ENCODE measurements at places on chromosomes 11 and 22. TPM values are rescaled to one million over a fixed set of nuclear protein-coding genes. Genes with fewer than 3 reads are reported as not detected.

DNA sequence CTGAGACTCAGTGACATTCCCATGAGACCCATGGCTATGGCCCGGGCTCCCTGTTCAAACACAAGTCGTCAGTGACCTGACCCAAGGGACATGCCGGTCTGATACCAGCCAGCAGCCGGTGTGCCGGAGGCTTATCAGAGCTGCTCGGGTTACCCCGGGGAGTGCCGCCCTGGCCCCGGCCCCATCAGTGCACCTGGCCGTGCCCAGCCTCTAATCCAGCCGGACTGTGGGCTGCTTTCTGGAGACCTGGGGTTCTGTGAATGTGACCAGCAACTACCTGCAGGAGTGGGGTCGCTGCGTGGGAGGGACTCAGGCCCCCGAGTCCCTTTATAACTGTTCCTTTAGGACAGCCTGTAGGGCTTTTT, 52.7 kb downstream of the LINC01488 start:
- DNase-seq = no peak

DNA sequence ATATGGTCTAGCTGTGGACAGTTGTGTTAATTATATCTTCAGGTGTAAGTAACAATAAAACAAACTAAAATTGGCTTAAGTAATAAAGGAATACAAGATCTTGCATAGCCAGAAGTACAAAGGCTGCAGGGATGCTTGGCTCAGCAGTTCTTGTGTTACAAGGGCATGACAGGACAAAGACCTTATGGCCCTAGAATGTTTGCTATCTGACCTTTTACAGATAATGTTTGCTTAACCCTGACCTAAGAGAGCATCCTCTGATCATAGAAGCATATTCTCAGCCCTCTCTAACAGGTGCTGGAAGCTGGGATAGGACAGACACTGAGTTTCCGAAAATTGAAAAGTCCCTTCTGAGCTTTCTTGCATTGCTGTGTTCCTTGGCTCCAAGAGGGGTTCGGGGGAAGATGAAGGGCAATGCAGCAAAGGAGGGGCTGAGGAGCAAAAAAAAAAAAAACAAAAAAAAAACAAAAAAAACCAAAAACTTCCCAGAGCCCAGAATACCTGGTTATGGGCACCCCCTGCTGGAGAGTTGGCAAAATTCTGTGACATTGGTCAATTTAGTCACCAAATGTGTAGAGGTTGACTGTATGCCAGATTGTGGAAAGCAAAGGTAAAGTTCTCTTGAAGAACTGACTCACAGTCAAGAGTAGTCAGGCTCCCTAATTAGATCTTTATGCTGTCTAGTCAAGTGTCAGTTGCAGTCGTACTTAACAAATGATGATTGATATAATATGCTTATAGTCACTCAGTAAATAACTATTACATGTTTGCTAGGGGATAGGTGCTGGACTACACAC, 10.4 kb upstream of the HIKESHI start:
- DNase-seq = peak; percentile 65

GRCh38 chr11:12587333-12587991, 86.8 kb upstream of the TEAD1 start:
- no peak for DNase-seq

DNA sequence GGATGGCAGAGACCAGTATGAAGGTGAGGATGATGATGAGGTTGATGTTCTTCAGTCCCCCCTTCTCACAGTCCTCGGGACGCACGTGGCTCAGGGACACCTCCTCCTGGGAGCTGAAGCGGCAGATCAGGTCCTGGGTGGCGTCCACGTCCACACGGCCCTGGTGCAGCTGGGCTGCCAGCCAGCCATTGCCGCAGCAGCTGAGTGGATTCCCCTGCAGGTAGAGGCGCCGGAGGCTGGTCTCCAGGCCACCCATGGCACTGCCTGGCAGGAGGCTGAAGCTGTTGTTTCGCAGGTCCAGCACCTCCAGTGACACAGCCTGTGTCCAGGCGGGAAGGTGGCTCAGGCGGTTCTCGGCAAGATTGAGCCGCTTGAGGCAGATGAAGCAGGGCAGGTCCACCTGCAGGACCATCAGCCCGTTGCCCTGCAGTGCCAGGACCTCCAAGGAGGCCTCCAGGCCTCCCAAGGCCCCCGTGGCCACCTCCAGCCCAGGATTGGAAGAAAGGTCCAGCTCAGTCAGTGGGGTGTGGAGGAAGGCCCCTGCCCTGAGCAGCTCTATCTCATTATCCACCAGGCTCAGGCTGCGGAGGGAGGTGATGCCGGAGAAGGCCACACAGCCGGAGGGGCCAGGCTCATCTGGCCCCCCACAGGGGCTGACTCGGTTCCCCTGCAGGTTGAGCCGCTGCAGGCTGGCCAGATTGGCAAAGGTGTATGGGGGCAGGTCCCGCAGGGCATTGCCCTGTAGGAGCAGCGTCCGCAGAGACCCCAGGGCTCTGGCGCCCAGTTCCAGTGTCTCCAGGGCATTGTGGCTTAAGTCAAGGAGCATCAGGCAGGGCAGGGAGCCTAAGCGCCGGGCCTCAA, 10.6 kb downstream of the LRRC32 start:
- DNase-seq = no peak

CACNA1I gene
- total RNA-seq = 8.7 TPM

- no peak for DNase-seq
These were observed 39.4 kb downstream of the SHANK2 start for GRCh38 chr11:71212871-71213559.

- DNase-seq = no peak
These were observed 26.8 kb upstream of the PPP2R1B start for GRCh38 chr11:111792955-111793500.

DNA sequence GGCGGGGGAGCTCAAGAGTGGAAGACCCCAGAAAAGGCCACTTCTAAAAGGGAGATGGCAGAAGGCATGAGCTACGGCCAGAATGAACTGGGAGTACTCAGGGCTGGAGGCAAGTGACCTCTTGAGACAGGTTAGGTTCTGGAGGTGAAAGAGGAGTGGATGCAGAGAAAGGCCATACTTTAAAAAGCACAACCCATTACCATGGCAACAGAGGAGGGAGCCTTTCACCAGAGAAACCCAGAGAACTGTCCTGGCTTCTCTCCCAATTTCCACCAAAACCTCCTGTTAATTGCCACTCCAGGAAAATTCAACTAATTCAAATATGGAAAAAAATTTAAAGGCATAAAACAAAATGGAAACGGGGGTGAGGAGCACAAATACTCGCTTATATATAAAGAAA, 15.8 kb downstream of the A4GALT start:
- no peak for DNase-seq

C1QTNF6 gene
- total RNA-seq = 10.3 TPM

DNA sequence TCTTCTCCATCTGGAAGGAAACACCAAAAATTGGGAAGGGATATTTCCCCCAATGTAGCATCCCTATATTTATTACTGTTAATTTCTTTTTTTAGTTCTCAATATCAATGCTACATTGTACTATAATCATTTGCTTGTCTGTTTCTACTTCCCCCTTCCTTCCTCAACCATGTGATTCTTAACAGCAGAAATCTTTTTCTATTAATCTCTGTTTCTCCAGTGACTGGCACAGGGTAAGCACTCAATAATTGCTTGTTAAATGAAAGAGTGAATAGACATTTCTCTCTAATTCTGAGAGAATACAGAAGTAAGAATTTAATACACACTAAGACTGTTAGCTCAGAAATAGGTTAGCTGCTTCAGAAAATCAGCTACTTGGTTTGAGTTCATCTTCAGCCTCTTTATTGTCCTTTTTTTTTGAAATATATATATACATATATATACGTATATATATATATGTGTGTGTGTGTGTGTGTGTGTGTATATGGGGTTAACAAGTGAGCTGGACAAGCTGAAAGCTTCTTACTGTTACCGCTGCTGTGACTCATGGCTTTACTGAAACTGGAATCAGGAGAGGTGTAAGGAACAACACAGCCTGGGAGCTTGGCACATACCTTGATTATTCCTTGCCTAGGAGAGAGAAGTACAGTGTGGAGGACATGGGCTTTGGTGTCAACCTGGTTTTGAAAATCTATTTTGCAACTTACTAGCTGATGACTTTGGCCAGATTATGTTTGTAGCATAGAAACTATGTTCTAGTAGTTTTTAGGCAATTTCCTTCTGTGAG, 26.2 kb upstream of the PDE3B start:
- DNase-seq = no peak

GRCh38 chr11:12767577-12767976, 93.4 kb downstream of the TEAD1 start:
- DNase-seq = no peak

DNA sequence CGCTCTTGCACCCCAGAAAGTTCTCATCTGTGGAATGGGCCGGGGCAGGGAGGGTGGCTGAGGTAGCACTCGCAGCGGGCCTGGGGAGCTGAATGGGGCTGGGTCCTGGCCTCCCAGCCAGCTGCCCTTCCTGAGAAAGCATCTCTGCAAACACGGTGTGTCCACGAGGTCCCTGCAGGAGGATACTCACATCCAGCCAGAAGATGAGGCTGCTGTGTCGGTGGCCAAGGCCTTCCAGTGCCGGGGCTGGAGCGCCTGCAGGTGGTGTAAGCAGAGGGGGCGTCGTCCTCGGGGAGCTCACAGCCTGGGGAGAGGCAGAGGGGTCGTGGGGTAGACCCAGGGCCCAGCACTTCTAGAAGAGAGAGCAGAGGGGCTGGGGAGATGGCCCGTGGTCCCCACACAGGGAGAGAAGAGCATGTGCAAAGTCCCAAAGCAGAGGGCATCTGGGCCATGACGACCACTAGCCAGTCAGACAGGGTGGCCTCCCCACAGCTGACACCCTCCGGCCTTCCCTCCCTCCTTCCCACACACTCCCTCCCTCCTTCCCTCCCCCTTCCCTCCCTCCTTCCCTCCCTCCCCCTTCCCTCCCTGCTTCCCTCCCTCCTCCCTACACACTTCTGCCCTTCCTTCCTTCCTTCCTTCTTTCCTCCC, 97.9 kb downstream of the WNT7B start:
- DNase-seq = no peak

- DNase-seq = no peak
These were observed 35.4 kb upstream of the CCDC34 start for GRCh38 chr11:27398400-27398770.

DNA sequence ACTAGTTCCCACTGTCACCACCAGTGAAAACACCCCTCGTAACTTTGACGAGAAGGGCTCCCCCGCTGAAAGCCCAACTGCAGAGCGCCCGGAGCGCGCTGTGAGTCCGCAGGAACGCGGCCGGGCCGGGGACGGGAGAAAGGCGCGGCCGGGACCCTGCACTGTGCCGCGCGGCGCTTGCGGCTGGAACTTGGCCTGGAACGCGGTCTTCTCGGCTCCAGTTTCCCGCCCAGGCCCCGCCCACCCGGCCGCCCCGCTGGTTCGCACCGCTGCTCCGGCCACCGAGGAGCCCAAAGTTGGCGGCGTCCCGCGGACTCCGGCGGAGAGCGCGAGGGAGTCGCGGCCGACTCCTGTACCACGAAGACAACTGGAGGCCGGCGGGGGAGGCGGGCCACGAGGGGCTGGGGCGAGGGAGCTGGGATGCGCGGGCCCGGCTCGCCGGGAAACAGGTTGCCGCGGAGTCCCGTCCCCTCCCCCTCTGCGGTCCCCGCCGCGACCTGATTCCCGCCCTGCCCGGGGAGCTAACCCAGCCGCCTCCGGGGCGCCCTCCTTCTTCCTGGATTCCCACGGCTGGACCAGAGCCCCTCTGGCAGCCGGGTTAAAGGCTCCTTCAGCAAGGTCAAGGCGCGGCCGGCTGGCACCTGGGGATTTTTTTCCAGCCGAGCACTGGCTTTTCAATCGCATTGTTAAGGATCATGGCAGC, 3.4 kb downstream of the TENM4 start:
- no peak for DNase-seq

GRCh38 chr22:36160499-36160942, at the start of gene APOL3:
APOL3 (minus strand) TSS chr22:36160755; CDS start chr22:36149055, 11,700 bp downstream.
- peak; percentile 57 for DNase-seq

DNA sequence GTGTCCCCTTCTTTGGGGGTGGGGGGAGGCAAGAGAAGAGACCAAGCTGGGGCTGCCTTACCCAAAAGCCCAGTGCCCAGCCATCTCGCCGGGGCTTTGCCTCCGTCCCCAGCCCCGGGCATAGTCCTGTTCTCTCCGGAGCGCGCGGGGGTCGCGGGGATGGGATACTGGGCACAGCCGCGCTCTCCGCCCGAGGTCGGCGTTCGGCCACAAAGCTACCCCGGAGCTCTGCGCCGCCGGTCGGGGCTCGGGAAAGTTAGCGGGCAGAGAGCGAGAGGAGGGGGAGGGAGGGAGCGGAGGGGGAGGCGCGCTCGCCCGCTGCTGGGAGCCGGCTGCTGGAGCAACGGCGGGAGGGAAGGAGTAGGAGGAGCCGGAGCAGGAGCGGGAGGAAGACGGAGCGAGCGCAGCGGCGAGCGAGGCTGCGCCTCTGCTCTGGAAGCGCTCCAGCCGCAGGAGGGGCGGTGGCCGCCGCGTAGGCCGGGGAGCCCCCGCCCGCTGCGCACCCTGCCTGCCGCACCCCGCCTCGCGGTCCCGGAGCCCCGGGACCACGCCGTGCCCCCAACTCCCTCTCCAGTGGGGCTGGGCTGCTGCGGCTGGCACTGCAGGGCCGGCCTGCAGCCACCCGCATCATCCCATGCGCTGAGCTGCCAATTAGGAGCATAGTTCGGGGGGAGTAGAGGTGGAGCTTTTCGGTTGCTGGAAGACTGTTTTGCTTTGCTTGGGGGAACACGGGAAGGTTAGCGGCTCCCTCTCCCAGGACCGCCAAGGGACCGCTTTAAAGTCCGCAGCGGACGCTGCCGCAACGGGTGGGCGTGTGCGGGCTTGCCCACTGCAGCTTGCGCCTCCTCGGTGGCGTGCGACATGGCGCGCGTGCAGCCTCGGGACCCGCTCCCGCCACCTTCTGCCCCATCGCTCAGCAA, at the start of gene SCN4B:
SCN4B (minus strand) TSS at position 272 of the 920 bp plus-strand sequence; CDS start at position 122, 150 bp downstream.
- DNase-seq = no peak

FJX1 gene
- not detected for total RNA-seq

DNA sequence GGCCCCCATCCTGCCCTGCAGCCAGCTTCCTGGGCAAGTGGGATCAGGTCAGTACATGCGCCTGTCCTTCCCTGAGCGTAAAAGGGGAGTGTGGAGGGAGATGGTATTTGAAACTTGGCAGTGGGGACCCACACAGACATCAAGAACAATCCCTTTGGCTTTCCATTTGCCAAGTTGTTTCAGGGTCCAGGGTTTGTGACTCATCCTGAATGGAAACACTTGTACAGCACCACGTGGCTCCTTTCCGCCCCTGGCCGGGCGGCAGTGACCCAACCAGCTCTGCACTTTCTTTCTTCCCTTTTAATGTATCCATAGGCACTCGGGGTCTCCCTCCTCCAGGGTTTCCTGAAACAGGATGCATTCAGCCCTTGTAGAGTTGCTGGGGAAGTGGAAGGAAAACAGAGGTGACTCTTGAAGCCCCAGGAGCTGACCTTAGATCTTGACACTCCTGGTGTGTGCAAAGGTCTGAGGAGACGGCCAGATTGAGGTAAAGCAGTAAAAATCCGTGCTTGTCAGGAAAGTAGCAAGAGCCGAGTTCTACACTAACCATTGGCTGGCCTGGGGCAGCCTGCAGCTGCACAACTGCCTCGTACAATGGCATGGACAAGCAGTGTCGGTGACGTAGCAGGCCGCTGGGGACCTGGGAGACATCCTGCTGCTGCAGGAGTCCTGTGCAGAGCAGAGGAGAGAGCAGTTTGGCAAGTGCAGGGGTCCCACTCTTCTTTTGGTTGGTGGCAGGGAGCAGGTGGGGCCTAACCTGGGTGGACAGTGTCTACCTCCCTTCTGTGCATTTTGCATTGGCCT, 189.8 kb downstream of the SNX19 start:
- no peak for DNase-seq

IGLL5 gene
- total RNA-seq = not detected

UBQLNL gene
- 0.13 TPM for total RNA-seq
